Muscle of leg (tissue), 16 donors: ENCODE measurements at places on chromosomes 2 and 18. TPM values are rescaled to one million over a fixed set of nuclear protein-coding genes. Genes with fewer than 3 reads are reported as not detected.

DNA sequence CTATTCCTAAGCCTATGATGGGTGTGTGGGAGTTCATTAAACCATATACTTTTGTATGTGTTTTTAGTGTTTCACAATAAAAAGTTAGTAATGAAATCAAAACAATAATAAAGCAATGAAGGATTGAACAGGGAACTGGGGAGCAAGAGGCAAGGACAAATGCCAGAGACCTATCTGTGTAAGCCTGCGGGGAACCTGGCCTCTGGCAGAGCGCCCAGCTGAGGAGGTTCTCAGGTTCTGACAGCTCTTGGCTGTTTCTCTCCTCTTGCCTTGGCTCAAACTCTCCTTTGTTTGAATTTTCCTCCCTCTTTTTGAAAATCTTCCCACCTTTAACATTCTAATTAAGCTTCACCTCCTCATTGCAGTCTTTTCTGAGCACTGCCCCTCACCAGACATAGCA lies 200.0 kb upstream of the NCKAP5 start:
- DNase-seq = peak; percentile 54

CAPN10 gene
- total RNA-seq = 18.9 TPM

ANKRD30BL gene
- 0.22 TPM for total RNA-seq

KIAA2012 gene
- 0.31 TPM for total RNA-seq

TMEM247 gene
- not detected for total RNA-seq

IL36G gene
- total RNA-seq = 0.31 TPM

ZNF407 gene
- total RNA-seq = 10.7 TPM

DNA sequence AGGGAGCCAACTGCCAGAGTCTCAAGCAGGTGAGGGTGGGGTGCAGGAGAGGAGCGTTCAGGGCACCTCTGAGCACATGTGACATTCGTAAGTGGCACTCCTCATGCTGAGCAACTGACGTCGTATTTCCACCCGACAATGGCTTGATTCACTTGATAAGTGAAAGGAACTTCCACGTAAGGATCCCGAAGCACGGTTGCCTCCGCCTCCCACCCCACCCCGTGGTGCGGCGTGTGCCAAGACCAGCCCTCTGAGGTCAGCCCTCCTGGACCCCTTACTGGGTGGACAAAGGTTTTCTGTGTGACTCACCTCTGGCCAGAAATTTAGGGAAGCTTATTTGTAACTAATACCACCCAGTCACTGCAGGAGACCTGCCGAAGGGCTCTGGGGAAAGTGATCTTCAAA lies 59.9 kb downstream of the AGAP1 start:
- DNase-seq = no peak
